ENCODE measurements at places on chromosomes 6 and 20.

- DNase-seq = no peak
These were observed 1.8 kb downstream of the EPHA7 start for GRCh38 chr6:93417421-93418013.

- no peak for DNase-seq
These were observed 179.2 kb downstream of the PREX1 start for GRCh38 chr20:48648482-48649051.

DNA sequence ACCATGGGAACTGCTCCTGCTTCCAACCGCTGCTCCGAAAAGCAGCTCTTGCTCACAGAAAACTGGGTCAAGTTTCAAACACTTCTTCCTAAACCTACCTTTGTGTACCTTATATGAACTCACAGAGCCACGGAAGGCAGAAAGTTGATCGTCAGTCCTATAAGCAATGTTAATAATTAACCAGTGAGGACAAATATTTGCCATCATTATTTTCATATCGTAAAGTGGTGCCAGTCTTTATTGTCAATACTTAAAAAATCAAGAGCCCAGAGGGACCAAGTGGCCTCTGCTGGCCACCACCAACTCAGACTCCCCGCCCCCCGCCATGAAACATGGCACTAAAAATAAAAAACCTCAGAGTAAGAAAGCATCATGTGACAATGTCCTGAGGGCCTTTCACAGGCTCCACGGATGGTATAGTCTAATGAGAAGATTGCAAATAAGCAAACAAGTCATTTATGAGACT, 9.1 kb upstream of the PBOV1 start:
- DNase-seq = no peak

DNA sequence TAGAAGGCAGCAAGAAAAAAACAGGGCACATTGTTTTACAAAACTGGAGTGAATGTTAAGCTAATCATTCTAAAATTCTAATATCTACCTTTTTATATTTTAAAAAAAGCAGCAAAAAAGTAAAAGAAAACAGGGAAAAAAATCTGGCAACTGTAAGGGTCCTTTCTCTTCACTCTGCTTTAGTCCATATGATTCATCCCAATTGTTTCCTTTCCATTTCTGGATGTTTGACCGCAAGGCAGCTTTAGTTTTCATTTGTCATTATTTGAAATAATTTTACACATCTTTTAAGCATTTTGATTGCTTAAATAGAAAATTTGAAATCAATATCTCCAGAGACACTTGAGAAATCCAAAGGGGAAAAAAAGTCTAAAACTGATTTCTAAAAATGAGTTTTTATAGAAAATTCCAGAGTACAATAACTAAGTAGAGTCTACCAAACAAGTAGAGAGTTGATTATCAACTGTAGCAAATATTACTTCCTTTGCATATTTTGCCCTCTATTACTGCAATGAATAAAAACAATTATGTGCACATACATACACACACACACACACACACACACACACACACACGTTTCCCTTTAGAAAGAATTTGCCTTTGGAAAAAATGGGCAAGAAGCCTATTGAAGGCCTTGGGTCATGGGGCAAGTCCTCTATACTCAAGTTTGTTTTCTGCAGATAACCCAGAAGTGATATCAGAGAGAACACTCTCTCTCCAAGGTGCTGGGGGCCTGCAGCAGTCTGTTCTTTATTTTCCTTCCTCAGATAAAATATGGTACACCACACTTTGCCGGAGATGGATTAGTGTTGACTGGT, 259.7 kb downstream of the HACE1 start:
- no peak for DNase-seq

GRCh38 chr20:5757949-5758348, 7.7 kb downstream of the SHLD1 start:
- no peak for DNase-seq

- no peak for DNase-seq
These were observed 31.8 kb downstream of the CTCFL start for GRCh38 chr20:57493091-57493615.

DNA sequence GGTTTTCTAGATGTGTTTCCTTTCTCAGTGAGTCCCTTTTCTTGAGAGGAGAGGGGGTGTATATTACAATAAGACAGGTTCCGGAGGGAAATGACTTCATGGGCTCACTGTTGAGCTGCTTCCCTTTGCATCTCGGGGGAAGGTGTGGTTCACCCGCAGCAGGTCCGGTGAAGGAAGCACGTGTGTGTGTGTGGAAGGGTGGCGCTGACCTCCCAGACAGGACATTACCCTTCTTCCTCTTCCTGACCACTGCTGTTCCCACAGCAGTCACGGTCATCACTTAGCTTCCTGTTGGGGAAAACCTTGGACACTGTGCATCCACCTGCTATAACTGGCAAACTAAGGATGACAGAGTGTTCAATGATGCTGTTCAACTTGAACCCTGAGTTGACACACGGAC, 83.6 kb downstream of the PLEKHG1 start:
- DNase-seq = no peak

GRCh38 chr20:20102716-20103258, 50.5 kb downstream of the CFAP61 start:
- no peak for DNase-seq

- no peak for DNase-seq
These were observed at the start of gene MYL9 for GRCh38 chr20:36541227-36541767. MYL9 (plus strand) TSS chr20:36541519; CDS start chr20:36544885, 3,366 bp downstream.

DNA sequence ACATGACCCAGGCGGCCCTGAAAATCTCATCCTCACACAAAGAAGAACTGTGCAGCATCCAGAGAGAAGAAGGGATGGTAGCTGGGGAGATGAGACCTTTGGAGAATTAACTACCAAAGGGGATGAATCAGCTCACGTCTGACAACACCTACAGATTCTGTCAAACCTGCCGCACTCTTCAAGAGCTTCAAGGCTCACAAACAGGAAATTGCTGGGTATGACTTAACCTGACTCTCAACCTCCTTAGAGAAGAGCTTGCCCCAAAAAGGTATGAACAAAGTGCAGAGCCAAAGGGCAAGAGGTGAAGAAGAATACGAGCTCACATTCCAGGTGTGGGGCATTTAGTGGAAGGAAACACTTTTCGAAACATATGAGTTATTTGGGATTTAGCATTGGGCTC, 139.8 kb downstream of the BACH2 start:
- DNase-seq = peak; percentile 50

DNA sequence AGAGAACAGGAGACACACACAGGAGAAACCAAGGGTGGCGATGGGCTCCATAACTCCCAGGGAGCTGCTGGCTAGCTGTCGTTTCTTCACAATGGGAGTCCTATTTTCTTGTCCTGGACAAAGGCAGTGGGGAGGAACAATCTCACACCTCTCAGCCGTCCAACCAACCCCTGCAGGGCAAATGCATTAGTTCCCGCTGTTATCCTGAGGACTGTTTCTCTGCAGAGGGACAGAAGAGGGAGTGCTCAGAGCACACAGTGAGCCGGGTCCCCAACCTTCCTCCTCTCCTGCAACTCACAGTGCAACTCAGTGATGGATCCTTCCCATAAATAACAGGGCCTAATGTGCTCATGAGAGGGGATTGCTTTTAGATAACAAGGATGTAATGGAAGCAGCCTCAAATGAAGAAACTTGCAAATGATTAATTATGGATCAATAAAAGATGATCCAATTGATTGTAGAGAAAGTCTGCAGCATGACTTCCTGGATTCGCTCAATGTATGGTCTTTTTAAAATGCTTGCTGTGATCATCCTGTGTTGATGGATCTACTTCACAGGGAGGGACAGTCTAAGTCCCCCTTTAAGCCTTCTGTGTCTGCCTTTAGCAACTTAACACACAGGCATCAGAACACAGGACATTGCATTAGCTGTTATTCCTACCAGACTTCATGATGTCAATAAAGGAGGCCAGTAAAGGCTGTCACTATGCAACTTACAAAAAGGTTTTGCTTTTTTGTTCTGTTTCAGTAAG, 453.4 kb upstream of the AGPAT4 start:
- no peak for DNase-seq

DNA sequence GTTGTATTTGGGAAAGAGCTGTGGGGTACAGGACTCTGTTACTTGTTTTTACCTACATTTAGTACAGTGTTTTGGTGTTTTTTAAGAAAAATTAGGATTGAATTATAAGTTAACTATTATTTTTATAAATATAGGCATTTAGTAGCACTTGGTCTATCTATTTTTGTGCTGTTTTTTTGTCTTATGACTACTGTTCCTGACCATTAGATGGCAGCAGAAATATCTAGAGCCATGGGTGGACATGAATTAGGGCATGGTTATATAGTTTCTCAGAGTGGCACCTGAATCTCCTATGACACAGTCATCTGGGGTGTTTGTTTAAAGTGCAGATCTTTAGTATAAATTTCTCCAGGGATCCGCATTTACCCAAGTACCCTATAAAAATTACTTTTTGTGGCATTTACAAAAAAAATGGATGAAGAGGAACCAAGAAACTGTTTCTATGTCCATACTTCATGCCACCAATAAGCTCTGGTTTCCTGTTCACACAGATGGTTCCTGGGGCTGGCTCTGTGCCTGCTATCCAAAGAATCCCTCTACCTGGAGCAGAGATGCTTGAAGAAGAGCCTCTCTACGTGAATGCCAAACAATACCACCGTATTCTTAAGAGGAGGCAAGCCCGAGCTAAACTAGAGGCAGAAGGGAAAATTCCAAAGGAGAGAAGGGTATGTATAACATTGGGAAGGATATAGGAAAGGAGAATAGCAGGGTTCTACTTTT, 19.8 kb downstream of the NFYA start:
- DNase-seq = no peak

DNA sequence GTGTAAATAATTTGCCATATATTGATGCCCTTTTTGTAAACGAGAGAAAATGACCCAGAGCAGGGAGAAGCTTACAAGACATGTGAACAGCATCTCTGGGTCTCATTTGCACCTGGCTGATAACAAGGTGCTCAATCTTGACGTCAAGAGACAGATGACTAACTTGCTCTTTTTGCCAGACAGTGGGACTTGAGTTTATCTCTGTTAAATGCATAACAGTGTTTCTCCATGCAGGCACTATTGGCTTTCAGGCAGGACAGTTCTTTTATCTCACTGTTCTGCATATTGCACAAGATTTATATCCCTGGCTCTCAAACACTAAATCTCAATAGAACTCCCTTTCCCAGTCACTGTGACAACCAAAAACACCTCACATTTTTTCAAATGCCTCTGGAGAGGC, 56.4 kb downstream of the RFX6 start:
- DNase-seq = no peak

GRCh38 chr6:32092760-32093497, 16.2 kb downstream of the TNXB start:
- DNase-seq = no peak

DNA sequence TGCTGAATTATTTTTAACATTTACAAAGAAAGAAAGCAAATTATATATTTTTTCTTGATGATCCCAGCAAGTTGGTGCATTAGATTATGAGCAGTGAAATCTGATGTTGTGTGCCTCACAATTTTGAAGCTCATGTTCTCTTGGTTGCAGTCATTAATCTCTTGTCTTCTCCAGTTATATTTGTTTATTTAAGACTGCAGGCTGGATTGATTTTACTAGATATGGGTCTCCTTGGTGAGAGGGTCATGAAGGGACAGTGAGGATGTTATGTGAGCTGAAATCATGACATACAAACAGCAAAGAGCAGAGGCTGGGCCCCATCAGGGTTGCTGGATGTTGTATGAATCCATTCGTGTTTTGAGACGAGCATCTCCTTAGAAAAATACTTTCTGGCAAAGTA, 64.2 kb upstream of the AKIRIN2 start:
- DNase-seq = no peak
